Kidney (tissue), 22 donors: ENCODE measurements at places on chromosomes 7 and 10.
A peak's percentile ranks its signal among the peaks of the same experiment; 100 is the strongest.

DNA sequence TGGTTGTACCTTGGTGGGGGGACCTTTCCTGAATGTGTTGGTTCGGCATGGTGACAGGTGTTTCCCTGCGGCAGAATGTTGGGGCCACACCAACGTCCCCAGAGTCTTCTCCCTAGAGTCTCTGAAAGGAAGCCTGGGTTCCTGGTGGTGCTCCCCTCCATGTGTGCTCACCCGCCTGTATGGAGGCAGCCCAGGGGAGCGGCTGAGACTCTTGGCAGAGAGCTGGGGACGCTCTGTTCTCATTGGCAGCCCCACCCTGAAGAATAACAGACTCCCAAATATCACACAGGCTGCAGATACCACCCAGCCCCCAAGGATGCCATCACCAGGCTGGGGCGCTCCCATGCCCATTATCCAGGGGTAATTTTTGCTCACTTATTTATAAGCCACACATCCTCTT is 34.8 kb downstream of the CHST12 start:
- DNase-seq, result no peak

- DNase-seq, result no peak
These were observed 187.5 kb downstream of the GPAM start for GRCh38 chr10:111996103-111996502.

- DNase-seq, result no peak
These were observed 46.7 kb downstream of the CAV1 start for GRCh38 chr7:116571552-116571951.

- DNase-seq, result no peak
These were observed 199.8 kb upstream of the CNTNAP2 start for GRCh38 chr7:145916776-145917175.

DNA sequence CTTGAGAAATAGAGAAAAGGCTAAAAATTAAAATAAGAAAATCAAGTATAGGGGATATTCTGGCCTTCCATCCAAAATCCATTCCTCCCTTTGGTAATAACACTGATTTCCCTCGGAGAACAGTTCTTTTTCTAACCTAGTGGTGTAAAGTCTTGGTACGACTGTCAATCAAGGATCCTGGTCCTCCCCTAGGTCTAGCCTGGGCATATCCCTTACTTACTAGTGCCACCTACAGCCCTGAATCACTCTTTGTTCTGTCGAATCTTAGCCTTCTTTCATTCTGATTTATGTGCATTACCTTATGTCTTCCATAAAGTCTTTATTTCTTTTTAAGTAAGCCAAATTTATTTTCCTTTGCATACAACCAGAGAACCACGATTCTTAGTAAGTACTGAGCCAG is 298.7 kb upstream of the LRRTM3 start:
- DNase-seq, result no peak

GRCh38 chr7:80659120-80660055 is 20.9 kb downstream of the CD36 start:
- peak; percentile 54 for DNase-seq

- DNase-seq, result no peak
These were observed 350.6 kb downstream of the TFEC start for GRCh38 chr7:115679976-115680375.

- DNase-seq, result no peak
These were observed 44.1 kb downstream of the MTURN start for GRCh38 chr7:30178748-30179436.

- DNase-seq, result peak; percentile 84
These were observed at the start of gene GPR37 for GRCh38 chr7:124765401-124766352. GPR37 (minus strand) TSS chr7:124765792; CDS start chr7:124764976, 816 bp downstream.

GRCh38 chr7:44060091-44060947 is 5.0 kb downstream of the PGAM2 start:
- peak; percentile 19 for DNase-seq

- DNase-seq, result no peak
These were observed 22.5 kb upstream of the ASCC1 start for GRCh38 chr10:72238392-72239175.

GRCh38 chr7:3106361-3106826 is 62.7 kb upstream of the CARD11 start:
- DNase-seq, result no peak

GRCh38 chr7:105133358-105133757 is 119.4 kb downstream of the KMT2E start:
- no peak for DNase-seq

- no peak for DNase-seq
These were observed 27.8 kb downstream of the RHEB start for GRCh38 chr7:151491859-151492258.

DNA sequence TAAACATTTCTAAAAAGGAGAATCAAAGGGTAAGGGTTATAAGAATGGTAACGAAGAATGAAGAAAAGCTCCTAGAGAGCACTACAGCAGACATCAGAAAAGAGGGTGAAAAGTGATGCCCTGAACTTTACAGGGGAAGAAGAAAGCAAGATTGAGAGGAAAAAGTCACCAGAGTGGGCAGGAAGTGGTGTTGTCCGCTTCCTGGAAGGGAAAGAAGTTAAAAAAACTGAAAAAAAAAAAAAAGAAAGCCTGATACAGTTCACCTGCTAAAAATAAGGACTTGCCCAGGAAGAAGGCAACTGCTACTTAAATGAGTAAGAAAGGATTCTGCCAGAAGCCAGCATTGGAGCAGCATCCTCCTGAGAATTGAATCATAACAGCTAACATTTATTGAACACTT is 330.1 kb upstream of the PHF14 start:
- no peak for DNase-seq

GRCh38 chr10:109981650-109982049 is 26.1 kb upstream of the ADD3 start:
- no peak for DNase-seq

- peak; percentile 71 for DNase-seq
These were observed 518 bp downstream of the WAPL start for GRCh38 chr10:86520871-86521677.

DNA sequence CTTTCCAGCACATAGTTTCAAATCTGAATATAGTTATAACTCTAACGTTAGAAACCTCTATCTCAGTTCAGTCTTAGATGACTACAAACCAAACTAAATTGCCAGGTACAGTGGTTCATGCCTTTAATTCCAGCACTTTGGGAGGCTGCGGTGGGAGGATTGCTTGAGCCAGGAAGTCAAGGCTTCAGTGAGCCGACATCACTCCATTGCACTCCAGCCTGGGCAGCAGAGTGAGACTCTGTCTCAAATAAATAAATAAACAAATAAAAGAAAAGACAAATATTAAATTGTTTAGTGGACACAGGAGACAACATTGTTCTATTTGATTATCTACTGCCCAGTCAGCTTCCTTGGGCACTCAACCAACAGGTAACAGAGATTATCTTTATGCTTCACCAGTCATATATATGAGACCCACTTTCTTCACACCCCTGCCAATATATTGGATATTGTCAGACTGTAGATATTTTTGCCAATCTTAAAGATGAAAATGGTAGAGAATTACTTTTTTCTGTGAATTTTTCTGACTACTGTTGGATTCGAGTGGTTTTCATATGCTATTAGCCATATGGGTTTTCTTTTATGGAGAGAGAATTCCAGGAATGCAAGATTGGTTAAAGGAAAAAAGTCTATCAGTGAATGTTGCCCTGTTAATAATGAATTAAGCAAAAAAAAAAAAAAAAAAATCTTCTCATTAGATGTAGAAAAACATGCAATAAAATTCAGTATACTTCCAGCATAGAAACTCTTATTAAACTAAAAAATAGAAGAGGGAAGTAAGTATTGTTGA is 16.0 kb downstream of the HDAC9 start:
- DNase-seq, result no peak

- no peak for DNase-seq
These were observed 57.0 kb downstream of the SEC61G start for GRCh38 chr7:54701982-54702381.

- no peak for DNase-seq
These were observed 471.3 kb downstream of the PARD3 start for GRCh38 chr10:34343764-34344163.

- no peak for DNase-seq
These were observed 270.5 kb upstream of the PODXL start for GRCh38 chr7:131826960-131827359.

DNA sequence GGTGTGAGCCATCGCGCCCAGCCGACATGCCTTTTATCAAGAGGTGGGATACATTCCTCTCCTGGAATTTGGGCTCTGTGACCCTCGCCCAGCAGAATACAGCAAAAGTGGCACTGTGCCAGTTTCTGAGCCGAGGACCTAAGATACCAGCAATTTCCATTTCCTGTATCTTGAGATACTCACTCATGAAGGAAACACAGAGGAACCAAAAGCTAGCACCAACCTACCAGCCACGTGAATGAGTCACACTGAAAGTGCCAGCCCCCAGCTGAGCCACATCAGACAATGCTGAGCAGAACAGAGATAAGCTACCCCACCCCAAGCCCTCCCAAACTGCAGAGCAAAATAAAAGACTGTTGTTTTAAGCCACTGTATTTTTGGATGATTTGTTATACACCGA is 56.3 kb downstream of the CACUL1 start:
- no peak for DNase-seq

- DNase-seq, result no peak
These were observed 38.8 kb upstream of the ZNF365 start for GRCh38 chr10:62335326-62335725.

DNA sequence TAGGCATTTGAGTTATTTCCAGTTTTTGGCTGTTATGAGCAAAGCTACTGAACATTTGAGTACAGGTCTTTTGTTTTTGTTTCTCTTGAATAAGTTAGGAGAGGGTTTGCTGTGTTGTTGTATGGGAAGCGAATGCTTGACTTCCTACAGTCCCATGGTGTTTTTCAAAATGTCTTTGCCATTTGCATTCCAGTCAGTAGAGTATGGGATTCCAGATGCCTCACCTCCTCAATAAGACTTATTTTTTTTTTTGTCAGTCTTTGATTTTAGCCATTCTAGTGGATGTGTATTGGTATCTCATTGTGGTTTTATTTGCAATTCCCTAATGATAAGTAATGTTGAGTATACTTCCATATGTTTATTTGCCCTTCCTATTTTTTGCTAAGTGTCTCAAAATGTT is 19.4 kb downstream of the CDK13 start:
- DNase-seq, result no peak

DNA sequence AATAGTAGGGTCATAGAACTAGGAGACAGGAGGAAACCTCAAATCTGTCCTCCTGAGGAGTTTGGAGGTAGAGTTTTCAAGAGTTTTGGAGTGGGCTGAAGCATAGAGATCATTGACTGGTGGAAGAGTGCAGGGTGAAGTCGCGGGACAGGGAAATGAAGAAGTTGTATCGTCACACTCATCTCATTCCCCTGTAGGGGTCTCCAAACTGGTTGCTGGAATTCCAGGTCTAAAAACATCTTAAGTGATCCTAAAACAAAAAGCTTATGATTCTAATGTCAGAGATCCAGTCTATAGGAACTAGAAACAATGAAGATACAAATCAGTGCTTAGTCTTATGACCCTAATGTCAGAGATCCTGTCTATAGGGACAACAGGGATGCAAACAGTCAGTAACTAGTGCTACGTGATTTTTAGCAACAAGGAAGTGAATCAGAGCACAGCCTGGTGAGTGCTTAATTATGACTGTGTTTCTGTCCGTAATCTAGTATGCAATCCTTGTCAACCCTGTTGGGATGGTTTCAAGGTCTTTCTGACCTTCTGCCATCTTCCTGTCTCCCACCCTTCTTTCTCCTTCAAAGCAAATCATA is 139.4 kb downstream of the SKIDA1 start:
- DNase-seq, result no peak

GRCh38 chr10:77505431-77506334 is 131.9 kb downstream of the KCNMA1 start:
- no peak for DNase-seq

GRCh38 chr10:96227206-96227605 is 44.2 kb downstream of the BLNK start:
- DNase-seq, result no peak

GRCh38 chr10:14548474-14548873 is 217.8 kb upstream of the FRMD4A start:
- DNase-seq, result no peak

GRCh38 chr7:17674166-17674942 is 265.9 kb downstream of the SNX13 start:
- peak; percentile 58 for DNase-seq

- no peak for DNase-seq
These were observed 92.2 kb upstream of the DDC start for GRCh38 chr7:50657341-50657873.

DNA sequence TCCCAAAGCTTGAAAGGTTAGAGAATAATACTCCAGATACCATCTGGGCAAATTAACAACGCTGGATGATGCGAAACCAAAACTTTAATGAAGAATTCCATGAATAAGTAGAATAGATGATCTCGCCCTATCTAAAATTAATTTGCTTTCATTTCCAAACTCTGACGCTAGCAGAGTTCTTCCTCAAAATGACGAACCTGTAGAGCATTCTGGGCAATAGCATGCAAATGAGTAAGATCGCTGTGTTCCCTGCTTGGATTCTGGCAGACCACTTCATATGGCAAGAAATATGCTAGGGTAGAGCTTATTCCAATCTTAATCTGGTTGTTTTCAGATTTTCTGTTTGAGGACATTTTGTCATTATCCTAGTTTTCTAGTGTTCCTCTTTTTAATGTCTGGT is 36.1 kb upstream of the SMNDC1 start:
- no peak for DNase-seq

- DNase-seq, result no peak
These were observed 14.1 kb upstream of the ZC3HAV1L start for GRCh38 chr7:139049936-139050335.

GRCh38 chr7:95479992-95480624 is 5.6 kb upstream of the ASB4 start:
- no peak for DNase-seq

DNA sequence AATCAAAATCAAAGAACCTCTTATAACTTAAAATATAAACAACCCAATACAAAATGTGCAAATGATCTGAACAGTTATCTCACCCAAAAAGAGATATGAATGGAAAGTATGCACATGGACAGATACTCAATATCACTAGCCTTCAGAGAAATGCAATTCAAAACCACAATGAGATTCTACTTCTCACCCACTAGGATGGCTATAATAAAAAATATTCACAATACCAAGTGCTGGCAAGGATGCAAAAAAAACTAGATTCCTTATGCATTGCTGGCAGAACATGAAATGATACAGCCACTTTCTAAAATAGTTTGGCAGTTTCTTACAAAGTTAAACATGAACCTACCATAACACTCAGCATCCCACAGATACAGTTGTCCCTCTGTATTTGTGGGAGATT is 130.1 kb upstream of the LRRN3 start:
- no peak for DNase-seq

- DNase-seq, result no peak
These were observed 688.9 kb downstream of the MAGI2 start for GRCh38 chr7:78764571-78764970.

GRCh38 chr7:116028787-116029186 is 1.8 kb downstream of the TFEC start:
- DNase-seq, result no peak
